ENCODE measurements at places on chromosomes 1 and 21.
A peak's percentile ranks its signal among the peaks of the same experiment; 100 is the strongest.

DNA sequence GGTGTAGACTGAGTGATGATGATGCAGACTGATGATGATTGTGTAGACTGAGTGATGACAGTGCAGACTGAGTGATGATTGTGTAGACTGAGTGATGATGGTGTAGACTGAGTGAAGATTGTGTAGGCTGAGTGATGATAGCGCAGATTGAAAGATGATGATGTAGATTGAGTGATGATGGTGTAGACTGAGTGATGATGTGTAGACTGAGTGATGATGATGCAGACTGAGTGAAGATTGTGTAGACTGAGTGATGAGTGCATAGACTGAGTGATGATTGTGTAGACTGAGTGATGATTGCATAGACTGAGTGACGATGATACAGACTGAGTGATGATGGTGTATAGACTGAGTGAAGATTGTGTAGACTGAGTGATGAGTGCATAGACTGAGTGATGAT, 28.7 kb downstream of the FAM89A start:
- DNase-seq: no peak

- no peak for DNase-seq
These were observed 38.1 kb upstream of the NBL1 start for GRCh38 chr1:19605967-19606366.

DNA sequence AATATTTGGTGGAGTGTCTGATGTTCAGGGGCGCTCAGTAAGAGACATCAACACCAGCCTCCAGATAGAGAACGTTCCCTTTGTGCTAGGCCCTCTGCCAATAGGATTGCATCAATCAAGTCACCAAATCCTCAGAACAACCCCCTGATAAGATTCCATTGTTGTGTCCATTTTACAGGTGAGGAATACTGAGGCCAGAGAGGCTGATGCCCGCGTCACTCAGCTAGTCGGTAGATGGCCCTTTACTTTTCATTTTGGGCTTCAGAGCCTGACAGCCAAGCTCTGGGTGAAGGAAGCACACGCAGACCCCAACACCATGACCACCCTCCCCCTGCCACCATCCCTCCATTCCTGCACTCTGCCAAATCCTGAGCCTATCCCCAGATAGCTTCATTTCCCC, 406.2 kb downstream of the PTPRU start:
- DNase-seq: no peak

DNA sequence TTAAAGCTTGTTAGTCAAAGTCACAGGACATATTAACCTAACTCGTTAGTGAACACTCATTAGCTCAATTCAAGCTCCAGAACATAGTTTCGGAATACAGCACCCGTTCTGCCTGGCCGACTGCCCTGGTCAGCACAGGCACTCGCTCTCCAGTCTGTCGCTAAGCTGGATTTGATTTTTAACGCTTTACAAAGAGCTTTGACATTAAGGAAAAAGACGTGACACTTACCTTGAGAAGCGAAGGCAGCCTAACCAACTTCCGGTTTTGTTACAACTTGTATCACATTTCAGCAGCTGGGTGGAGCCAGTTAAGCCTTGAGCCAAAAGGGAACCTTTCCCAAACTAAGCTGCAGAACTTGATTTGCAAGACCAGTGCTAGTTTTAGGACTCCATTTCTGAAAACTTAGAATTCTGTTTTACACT, at the start of gene FRRS1:
Gene FRRS1 (minus strand): TSS at position 258 of the 423 bp plus-strand sequence. CDS start 17,867 bp downstream, outside the sequence.
- peak; percentile 43 for DNase-seq

DNA sequence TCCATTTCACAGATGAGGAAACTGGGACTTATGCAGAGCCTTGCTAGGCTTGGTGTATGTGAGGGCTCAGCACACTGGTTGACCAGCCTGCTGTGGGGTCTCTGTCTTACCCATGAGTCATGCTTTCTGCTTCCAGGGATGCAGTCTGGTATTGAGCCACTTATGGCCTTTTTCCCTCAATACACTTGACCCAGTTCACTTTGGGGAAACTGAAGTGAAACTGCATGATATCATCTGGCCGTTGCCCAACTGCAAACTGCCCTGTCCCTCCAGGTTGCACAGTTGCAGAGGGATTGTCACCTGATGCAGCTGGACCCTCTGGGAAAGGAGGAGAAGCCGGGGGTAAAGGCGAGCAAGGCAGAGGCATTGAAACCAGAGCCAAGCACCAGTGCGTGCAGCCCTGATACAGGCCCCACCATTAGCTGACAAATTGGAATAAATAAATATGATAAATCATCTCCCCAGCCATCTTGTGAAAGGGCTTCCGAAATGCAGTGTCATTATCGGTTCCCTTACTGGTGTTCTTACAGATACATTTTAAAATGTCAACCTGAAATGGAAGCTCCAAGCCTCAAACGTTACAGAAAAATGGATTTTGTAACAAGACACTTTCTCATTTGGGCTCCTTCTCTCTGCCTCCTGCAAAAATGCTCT, 39.3 kb upstream of the DUSP10 start:
- no peak for DNase-seq

All from hepatic stellate cell (primary cell).